ENCODE measurements at places on chromosomes 7 and 10.

- H3K27ac ChIP-seq = no peak overlapping the region
- H3K4me3 ChIP-seq = no peak overlapping the region
- H3K4me1 ChIP-seq = no peaks in the 10 kb centered on the region
- H3K27me3 ChIP-seq = no peaks in the 10 kb centered on the region
- H3K36me3 ChIP-seq = peaks cover 13% of the 10 kb centered on the region
- DNase-seq = no peak
Observed at GRCh38 chr7:17829001-17829400, 111.3 kb downstream of the SNX13 start.

DNA sequence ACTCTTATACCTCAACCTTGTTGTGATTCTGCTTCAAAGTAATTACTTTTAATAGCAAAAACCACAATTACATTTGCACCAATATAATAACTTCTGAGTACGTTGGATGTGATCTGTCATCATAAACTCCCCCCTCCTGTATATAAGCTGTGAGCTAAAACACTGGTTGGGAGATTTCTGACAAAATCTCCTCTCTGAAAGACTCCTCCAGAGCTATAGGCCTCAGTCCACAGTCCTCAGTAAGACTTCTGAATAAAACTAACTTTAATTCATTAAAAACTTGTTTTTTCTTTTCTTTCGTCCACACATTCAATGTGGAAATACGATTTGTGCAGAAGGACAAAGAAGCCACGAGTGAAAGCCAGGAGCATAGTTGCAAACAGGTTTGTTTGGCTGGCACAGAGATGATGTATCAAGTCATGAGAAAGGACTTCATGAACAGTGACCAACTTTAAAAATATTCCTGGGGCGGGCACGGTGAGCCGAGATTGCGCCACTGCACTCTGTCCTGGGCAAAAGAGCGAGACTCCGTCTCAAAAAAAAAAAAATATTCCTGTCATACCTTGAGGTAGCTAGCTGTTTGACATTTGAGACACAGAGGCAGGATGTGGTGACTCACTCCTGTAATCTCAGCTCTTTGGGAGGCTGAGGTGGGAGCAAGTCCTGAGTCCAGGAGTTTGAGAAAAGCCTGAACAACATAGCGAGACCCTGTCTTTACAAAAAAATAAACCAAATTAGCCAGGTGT, 91.1 kb upstream of the ARHGAP21 start:
- H3K4me1 ChIP-seq = no peaks in the 10 kb centered on the region
- no peak for DNase-seq
- no peak overlapping the region for H3K27ac ChIP-seq
- H3K4me3 ChIP-seq = no peak overlapping the region
- no peaks in the 10 kb centered on the region for H3K36me3 ChIP-seq

- H3K4me1 ChIP-seq = no peaks in the 10 kb centered on the region
- H3K27me3 ChIP-seq = peaks cover 7% of the 10 kb centered on the region
- H3K27ac ChIP-seq = no peak overlapping the region
- no peak for DNase-seq
- H3K36me3 ChIP-seq = no peaks in the 10 kb centered on the region
- no peak overlapping the region for H3K4me3 ChIP-seq
Observed at GRCh38 chr10:33293531-33294170, 40.8 kb downstream of the NRP1 start.

GRCh38 chr10:97781618-97782331, 10.0 kb upstream of the SFRP5 start:
- peak; percentile 25 for DNase-seq
- peaks cover 26% of the 10 kb centered on the region for H3K4me1 ChIP-seq
- peaks cover 2% of the 10 kb centered on the region for H3K27me3 ChIP-seq
- H3K4me3 ChIP-seq = no peak overlapping the region

DNA sequence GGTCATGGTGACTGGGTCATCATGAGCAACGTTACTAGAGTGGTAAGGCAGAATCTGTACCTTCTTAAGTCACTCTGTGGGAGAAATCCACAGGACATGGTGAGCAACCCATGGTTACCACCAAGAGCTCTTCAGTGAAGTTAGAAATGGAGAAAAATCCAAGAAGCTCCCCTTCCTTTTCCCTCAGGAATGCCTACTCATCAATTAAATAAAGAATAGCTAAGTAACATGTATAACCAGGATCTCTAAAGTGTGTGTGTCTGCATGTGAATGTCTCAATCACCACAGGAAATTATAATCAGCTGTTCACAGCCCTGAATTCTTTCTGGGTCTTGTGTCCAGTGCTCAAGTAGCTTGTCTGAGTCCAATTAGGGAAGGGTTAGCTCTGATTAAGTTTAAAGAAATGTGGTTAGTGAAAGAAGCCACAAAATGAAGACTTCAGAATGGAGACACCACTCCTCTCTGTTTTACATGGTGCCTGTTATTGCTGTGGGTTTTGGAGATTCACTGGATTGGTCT, 73.2 kb downstream of the SEM1 start:
- H3K4me3 ChIP-seq = no peak overlapping the region
- no peak for DNase-seq
- no peak overlapping the region for H3K27ac ChIP-seq
- H3K4me1 ChIP-seq = no peaks in the 10 kb centered on the region

DNA sequence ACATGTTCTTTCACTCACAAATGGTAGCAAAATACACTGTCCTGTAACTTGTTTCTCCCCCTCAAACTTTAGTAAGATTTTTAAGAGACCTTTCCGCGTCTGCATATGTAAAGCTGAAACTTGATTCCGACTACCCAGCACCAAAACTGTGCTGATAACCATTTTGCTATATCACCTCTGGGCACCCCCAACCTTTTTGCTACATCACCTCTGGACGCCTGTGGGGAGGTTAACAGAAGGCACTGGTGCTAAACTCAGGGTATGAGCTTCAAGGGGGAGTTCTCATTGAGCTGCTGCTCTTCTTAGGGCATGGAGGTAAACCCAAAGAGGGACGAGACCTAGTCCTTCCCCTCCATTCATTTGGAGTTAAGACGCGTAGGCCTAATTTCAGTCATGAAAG, 67.6 kb upstream of the NFE2L3 start:
- peaks cover under 1% of the 10 kb centered on the region for H3K4me1 ChIP-seq
- no peak for DNase-seq
- no peaks in the 10 kb centered on the region for H3K36me3 ChIP-seq

GRCh38 chr10:30048768-30049517, 10.4 kb downstream of the JCAD start:
- peak overlapping the region; percentile 7 for H3K4me3 ChIP-seq
- H3K27me3 ChIP-seq = peaks cover 53% of the 10 kb centered on the region
- H3K4me1 ChIP-seq = peaks cover 23% of the 10 kb centered on the region
- no peaks in the 10 kb centered on the region for H3K36me3 ChIP-seq
- DNase-seq = no peak

DNA sequence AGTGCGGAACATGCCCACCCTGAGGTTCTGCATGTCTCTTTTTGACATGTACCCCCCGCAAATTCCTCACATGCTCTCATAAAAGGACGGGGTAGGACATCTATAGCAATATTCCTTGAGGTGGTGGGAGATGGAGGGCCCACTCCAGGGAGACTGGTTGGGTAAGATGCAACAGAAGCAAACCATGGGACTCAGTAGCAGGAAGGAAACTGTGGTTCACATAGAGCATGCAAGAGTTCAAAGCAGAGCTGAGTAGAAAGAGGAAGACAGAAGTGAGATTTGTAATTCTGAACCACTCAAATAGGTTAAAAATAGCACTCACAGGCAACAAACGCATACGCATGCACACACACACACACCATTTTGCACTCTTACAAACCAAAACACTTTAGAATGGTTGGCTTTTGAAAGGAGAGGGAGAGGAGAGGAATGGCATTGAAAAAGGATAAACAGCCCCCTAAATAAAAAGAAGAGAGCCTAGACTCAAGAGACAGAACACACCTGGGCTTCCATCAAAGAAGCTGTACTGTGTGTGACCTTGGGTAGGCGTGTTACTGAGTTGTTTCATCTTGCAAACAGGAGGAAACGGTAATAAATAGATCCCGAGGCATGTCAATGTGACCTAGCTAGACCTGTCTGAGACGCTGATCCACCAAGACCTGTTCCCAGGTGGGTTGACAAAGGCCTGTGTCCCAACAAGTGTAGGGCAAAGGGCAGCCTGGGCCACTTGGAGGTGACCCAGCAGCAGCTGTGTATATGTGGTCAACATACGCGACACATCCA, 77.6 kb upstream of the LRRC4 start:
- H3K27ac ChIP-seq = peak overlapping the region; percentile 90
- H3K4me3 ChIP-seq = peak overlapping the region; percentile 50
- peak; percentile 54 for DNase-seq

GRCh38 chr7:101362334-101363195, at the start of gene COL26A1:
COL26A1 (plus strand) TSS chr7:101362875; CDS start chr7:101363033, 158 bp downstream.
- peaks cover 24% of the 10 kb centered on the region for H3K27me3 ChIP-seq
- H3K4me1 ChIP-seq = no peaks in the 10 kb centered on the region
- H3K27ac ChIP-seq = no peak within 1 kb of the TSS
- H3K4me3 ChIP-seq = no peak within 1 kb of the TSS
- no peak for DNase-seq

GRCh38 chr10:103712146-103712545, 143.2 kb downstream of the SH3PXD2A start:
- no peak overlapping the region for H3K27ac ChIP-seq
- no peaks in the 10 kb centered on the region for H3K27me3 ChIP-seq
- no peaks in the 10 kb centered on the region for H3K36me3 ChIP-seq
- no peak overlapping the region for H3K4me3 ChIP-seq
- no peak for DNase-seq
